ENCODE measurements at places on chromosomes 7 and 10. TPM values are rescaled to one million over a fixed set of nuclear protein-coding genes. Genes with fewer than 3 reads are reported as not detected.
A peak's percentile ranks its signal among the peaks of the same experiment; 100 is the strongest.

- no peak overlapping the region for H3K4me3 ChIP-seq
- no peak for DNase-seq
- no peak overlapping the region for H3K27ac ChIP-seq
- no peaks in the 10 kb centered on the region for H3K36me3 ChIP-seq
Observed at GRCh38 chr10:74263996-74264395, 113.0 kb downstream of the ADK start.

DNA sequence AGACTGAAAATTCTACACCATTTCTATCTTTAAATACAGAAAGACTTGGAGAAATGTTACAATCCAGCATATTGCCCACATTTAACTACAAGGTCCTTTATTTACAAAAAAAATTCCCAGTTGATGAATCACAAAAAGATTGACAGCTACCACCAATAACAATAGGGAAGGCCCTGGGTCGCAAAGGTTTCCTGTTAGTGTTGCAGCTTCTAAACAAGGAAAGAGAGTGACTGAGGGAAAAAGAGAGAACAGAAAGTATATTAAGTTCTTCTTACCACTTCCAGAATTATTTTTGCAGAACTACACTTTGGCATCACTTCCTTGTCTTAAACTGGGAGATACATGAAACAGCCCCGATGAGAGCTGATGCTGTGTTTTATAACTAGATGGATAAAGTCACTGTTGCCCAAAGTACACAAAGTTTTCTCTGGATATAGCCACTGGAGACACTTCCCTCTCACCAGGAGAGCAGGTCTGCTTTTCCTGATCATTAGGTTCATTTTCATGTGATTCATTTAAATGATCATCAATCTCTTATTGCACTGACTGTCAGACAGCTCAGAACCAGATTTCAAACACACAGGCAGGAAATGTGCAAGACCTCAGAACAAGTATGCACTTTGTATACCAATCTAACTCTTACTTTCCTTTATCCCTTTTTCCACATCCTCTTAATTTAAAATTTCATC is 57.0 kb downstream of the SHTN1 start:
- H3K4me1 ChIP-seq: no peaks in the 10 kb centered on the region
- H3K27ac ChIP-seq: peak overlapping the region; percentile 19
- no peaks in the 10 kb centered on the region for H3K27me3 ChIP-seq
- H3K36me3 ChIP-seq: peaks cover 10% of the 10 kb centered on the region
- no peak overlapping the region for H3K4me3 ChIP-seq

- H3K4me3 ChIP-seq: no peak overlapping the region
- no peak overlapping the region for H3K27ac ChIP-seq
- no peak for DNase-seq
- H3K27me3 ChIP-seq: no peaks in the 10 kb centered on the region
Observed at GRCh38 chr7:91266689-91267090, 2.5 kb downstream of the FZD1 start.

GRCh38 chr10:132945894-132946255 is 3.5 kb upstream of the CFAP46 start:
- no peak for DNase-seq
- H3K4me3 ChIP-seq: no peak overlapping the region
- no peaks in the 10 kb centered on the region for H3K27me3 ChIP-seq
- peaks cover 6% of the 10 kb centered on the region for H3K4me1 ChIP-seq
- H3K27ac ChIP-seq: no peak overlapping the region
- no peaks in the 10 kb centered on the region for H3K36me3 ChIP-seq

- H3K4me1 ChIP-seq: no peaks in the 10 kb centered on the region
- no peak overlapping the region for H3K4me3 ChIP-seq
- no peaks in the 10 kb centered on the region for H3K36me3 ChIP-seq
Observed at GRCh38 chr10:69814251-69814650, 12.5 kb downstream of the COL13A1 start.

GRCh38 chr7:112010994-112011393 is 195.2 kb downstream of the DOCK4 start:
- DNase-seq: no peak
- no peaks in the 10 kb centered on the region for H3K4me1 ChIP-seq
- no peak overlapping the region for H3K27ac ChIP-seq
- H3K27me3 ChIP-seq: no peaks in the 10 kb centered on the region
- H3K4me3 ChIP-seq: no peak overlapping the region

DNA sequence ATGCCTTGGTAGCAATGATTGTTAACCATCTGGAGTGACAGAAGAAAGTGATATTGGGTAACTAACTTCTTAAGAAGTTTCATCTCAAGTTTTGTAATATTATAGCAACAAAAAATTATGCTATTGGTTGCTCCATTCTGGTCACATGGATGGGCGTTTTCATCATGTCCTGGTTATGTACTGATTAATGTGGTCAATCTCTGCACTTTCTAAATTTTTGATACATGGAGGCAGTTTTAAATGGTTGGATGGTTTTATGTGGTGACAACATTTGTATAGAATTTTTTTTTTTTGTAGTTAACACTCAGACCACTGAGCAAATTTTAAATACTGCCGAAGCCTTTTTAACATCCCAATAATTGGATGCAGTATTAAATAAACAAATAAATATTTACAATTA is 55.2 kb upstream of the CCAR1 start:
- no peak overlapping the region for H3K27ac ChIP-seq
- no peaks in the 10 kb centered on the region for H3K4me1 ChIP-seq
- H3K27me3 ChIP-seq: no peaks in the 10 kb centered on the region
- no peaks in the 10 kb centered on the region for H3K36me3 ChIP-seq

- H3K4me1 ChIP-seq: no peaks in the 10 kb centered on the region
- no peaks in the 10 kb centered on the region for H3K27me3 ChIP-seq
- no peak overlapping the region for H3K4me3 ChIP-seq
- H3K27ac ChIP-seq: no peak overlapping the region
Observed at GRCh38 chr7:151398446-151399304, 11.2 kb downstream of the WDR86 start.

DNA sequence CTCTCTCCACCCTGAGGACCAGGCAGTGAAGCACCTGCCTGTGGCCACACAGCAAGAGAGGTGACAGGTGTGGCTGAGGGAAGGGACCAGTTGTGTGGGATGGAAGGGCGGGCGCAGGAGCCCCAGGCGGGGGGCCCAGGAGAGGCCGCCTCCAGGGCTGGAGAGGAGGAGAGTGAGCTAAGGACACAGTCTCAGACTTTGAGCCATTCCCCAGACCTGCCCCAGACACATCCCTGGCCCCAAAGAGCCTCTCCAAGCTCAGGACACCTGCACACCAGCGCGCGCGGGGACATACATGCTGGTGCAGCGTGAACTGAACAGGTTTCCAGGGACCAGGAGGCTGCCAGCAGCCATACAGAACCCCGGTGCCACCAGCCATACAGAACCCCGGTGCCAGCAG is 237.3 kb downstream of the MAD1L1 start:
- H3K27ac ChIP-seq: no peak overlapping the region
- no peaks in the 10 kb centered on the region for H3K4me1 ChIP-seq
- no peaks in the 10 kb centered on the region for H3K36me3 ChIP-seq

- peaks cover 11% of the 10 kb centered on the region for H3K4me1 ChIP-seq
- H3K27me3 ChIP-seq: no peaks in the 10 kb centered on the region
- no peaks in the 10 kb centered on the region for H3K36me3 ChIP-seq
- peak overlapping the region; percentile 80 for H3K27ac ChIP-seq
Observed at GRCh38 chr10:45420453-45421192, 46.6 kb downstream of the ALOX5 start.

DNA sequence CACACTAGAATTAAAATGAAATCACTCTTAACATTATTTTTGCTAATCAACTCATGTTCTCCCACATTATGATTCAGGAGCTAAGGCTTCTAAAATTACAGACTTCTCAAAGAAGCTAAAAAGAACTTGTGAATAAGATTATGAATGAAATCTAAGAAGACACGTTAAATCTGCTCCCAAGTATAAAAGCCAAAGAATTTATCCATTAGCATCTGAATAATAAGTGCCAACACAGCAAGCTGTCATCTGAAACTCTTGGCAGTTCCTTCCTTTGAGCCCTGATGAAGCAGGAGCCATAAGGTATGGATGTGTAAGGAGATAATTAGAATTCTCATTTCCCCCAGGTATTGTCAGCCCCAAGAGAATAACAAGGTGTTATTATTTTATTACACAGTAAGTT is 50.3 kb downstream of the TPK1 start:
- no peak overlapping the region for H3K4me3 ChIP-seq
- no peaks in the 10 kb centered on the region for H3K4me1 ChIP-seq
- H3K27ac ChIP-seq: no peak overlapping the region
- DNase-seq: no peak
- H3K27me3 ChIP-seq: no peaks in the 10 kb centered on the region

GRCh38 chr10:118840776-118841468 is 86.2 kb upstream of the CACUL1 start:
- no peak for DNase-seq
- no peaks in the 10 kb centered on the region for H3K4me1 ChIP-seq
- no peaks in the 10 kb centered on the region for H3K27me3 ChIP-seq
- H3K27ac ChIP-seq: no peak overlapping the region

GRCh38 chr7:151168003-151168786 is 701 bp upstream of the GBX1 start:
- H3K4me1 ChIP-seq: peaks cover 4% of the 10 kb centered on the region
- peak overlapping the region; percentile 16 for H3K4me3 ChIP-seq
- peak; percentile 85 for DNase-seq
- peaks cover 25% of the 10 kb centered on the region for H3K27me3 ChIP-seq

DNA sequence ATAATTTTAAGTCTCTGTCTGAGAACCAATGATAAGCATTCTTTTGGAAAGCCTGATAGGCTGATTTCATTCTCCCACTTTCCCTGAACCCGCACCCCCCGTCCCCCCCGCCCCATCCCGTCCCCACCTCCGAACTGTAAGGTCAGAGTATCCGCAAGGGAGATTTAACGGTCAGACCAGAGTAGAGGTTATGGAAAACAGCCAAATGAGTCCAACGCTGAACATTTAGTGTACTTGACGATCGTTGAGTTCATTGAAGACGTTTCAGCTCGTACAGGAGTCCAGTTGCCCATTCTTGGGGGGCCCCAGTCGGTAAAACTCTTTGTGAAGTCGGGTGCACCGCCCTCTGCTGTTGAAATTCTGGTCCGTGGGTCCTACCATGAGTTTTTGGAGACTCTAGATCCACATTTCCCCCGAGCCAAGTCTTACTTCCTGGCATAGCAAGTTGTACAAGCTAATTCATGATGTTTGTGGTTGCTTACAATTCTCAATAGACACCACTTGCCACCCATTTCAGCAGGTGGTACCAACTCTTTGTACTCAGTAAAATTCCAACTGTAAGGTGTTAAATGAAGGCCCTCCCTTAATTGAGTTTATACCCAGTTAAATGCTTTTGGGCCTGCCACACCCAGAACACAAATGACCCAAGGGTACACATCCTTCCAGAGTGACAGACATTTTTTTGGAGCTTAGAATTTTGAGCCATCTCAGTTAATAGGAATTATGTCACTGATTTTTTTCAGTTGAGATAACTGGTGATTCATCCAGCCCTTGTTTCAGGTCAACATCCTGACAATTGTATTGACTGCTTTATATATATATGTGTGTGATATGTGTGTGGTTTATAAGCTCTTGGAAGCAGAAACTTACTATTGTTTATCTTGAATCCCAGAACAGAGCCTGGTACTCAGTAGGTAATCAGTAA is 1.2 kb downstream of the MARCHF5 start:
- H3K4me3 ChIP-seq: peak overlapping the region; percentile 57
- no peak overlapping the region for H3K27ac ChIP-seq
- H3K4me1 ChIP-seq: peaks cover 8% of the 10 kb centered on the region
- H3K27me3 ChIP-seq: no peaks in the 10 kb centered on the region
- no peak for DNase-seq

- no peaks in the 10 kb centered on the region for H3K36me3 ChIP-seq
- H3K27ac ChIP-seq: no peak overlapping the region
- no peak for DNase-seq
- peaks cover 6% of the 10 kb centered on the region for H3K4me1 ChIP-seq
- H3K27me3 ChIP-seq: peaks cover 51% of the 10 kb centered on the region
Observed at GRCh38 chr7:97025983-97026714, 1.5 kb upstream of the DLX5 start.

GRCh38 chr10:130350996-130351395 is 214.8 kb downstream of the GLRX3 start:
- no peaks in the 10 kb centered on the region for H3K36me3 ChIP-seq
- no peaks in the 10 kb centered on the region for H3K27me3 ChIP-seq
- H3K27ac ChIP-seq: no peak overlapping the region
- H3K4me3 ChIP-seq: no peak overlapping the region

- no peak overlapping the region for H3K27ac ChIP-seq
- DNase-seq: peak; percentile 14
- no peaks in the 10 kb centered on the region for H3K36me3 ChIP-seq
- H3K4me3 ChIP-seq: no peak overlapping the region
Observed at GRCh38 chr10:46550076-46550790, 6.2 kb downstream of the GPRIN2 start.

- H3K27me3 ChIP-seq: no peaks in the 10 kb centered on the region
- H3K27ac ChIP-seq: no peak overlapping the region
- H3K4me3 ChIP-seq: no peak overlapping the region
- H3K36me3 ChIP-seq: no peaks in the 10 kb centered on the region
- DNase-seq: no peak
Observed at GRCh38 chr10:102780527-102780808, 36.7 kb downstream of the WBP1L start.

DNA sequence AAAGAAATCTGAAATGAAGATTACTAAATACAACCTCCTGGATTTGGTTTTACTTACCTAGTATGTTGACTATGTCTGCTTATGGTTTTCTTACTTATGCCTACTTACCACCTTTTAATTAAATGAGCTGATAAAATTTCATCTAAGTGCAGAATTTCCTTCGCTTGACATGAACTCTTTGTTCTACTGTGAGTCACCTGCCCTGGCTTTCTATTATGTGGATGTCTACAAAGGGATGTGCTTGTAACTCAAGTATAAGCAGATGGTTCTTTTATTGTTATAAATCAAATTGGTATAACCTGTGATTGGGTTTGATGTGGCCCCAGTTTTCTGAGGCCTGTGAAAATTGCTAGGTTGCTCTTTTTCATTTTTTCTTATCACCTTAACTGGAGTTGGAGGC is 389.1 kb upstream of the ANKRD30A start:
- H3K4me1 ChIP-seq: no peaks in the 10 kb centered on the region
- no peak for DNase-seq
- H3K4me3 ChIP-seq: no peak overlapping the region
- H3K36me3 ChIP-seq: no peaks in the 10 kb centered on the region
- H3K27me3 ChIP-seq: no peaks in the 10 kb centered on the region

- H3K27me3 ChIP-seq: no peaks in the 10 kb centered on the region
- no peak for DNase-seq
- no peak overlapping the region for H3K27ac ChIP-seq
- H3K36me3 ChIP-seq: no peaks in the 10 kb centered on the region
Observed at GRCh38 chr7:36599645-36600313, 124.5 kb downstream of the AOAH start.

DNA sequence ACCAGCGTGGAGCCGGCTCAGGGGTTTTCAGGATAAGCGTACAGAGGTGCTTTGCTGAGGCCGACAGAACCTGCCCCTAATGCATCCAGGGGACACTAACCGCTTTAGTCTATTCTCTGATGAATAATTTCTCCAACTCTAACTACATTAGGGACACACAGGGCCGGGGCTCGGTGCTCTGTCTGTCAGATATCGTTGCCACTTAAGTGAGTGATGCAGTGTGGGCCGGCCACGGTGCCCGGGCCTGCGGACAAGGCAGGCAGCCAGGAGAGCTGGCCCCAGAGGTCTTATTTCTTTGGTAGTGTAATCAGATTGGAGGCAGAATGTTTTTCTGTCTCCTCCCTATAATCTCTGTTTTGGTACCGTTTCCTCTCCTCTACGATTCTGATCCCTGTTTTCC is 62.7 kb downstream of the ADRA2A start:
- no peak overlapping the region for H3K27ac ChIP-seq
- no peak overlapping the region for H3K4me3 ChIP-seq
- H3K27me3 ChIP-seq: no peaks in the 10 kb centered on the region
- DNase-seq: no peak
- no peaks in the 10 kb centered on the region for H3K4me1 ChIP-seq
- no peaks in the 10 kb centered on the region for H3K36me3 ChIP-seq

NOS3 gene
- total RNA-seq: 3.8 TPM

FXYD4 gene
- total RNA-seq: not detected

TSPAN12 gene
- total RNA-seq: 9.0 TPM

PRPS1L1 gene
- total RNA-seq: not detected

CALHM1 gene
- total RNA-seq: not detected

MRC1 gene
- total RNA-seq: 1.2 TPM

ASB10 gene
- not detected for total RNA-seq
